ENCODE measurements at places on chromosomes 2 and 18.

DNA sequence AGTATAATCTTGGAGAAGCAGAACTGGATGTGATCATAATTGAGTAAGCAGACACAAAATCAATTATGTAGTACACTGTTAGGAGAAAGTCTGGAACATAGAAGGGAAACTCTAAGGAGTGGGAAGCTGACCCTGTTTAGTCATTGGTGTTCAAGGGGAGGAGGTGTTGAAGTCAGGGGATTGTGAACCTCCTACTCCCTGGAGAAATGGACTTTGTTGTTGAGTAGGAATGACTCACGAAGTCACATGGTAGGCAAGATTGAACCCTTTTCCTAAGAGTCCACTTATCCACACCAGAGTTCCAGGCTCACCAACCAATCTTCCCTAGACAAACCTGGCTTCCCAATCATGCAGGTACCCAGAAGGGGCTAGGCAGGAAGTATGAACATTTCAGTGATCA is 81.0 kb upstream of the BCL11A start:
- DNase-seq: no peak

GRCh38 chr2:238228700-238229099 is 11.1 kb downstream of the HES6 start:
- DNase-seq: no peak

DNA sequence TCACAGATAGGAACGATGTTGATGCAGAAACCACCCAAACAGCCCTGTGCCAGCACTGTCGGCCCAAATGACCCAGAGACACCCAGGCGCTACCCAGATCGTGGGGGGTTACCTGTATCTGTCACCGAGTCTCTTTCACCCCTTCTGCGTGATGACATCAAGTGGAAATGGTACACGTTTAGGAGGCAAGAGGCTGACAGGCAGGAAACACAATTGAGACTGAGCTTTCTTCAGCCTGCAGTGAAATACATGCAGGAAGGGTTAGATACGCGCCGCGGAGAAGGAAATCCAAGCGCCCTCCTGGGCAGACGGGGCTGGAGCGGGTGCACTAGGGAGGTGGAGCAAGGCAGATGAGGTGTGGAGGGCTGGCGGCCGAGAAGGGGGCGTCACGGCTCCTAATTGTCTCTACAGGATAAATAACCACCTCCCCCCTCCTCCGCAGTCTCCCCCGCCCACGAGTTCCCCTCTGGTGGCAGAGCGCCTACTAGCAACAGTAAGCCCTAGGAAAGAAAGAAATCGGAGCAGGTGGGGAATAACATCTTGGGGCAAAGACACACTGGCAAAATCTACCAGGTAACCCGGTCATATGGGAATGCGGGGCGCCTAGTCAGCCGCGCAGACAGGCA is at the start of gene RNF152:
Gene RNF152, minus strand, starts transcription at position 325 of the 626 bp plus-strand sequence. CDS start 76,544 bp downstream, outside the sequence.
- peak; percentile 13 for DNase-seq

DNA sequence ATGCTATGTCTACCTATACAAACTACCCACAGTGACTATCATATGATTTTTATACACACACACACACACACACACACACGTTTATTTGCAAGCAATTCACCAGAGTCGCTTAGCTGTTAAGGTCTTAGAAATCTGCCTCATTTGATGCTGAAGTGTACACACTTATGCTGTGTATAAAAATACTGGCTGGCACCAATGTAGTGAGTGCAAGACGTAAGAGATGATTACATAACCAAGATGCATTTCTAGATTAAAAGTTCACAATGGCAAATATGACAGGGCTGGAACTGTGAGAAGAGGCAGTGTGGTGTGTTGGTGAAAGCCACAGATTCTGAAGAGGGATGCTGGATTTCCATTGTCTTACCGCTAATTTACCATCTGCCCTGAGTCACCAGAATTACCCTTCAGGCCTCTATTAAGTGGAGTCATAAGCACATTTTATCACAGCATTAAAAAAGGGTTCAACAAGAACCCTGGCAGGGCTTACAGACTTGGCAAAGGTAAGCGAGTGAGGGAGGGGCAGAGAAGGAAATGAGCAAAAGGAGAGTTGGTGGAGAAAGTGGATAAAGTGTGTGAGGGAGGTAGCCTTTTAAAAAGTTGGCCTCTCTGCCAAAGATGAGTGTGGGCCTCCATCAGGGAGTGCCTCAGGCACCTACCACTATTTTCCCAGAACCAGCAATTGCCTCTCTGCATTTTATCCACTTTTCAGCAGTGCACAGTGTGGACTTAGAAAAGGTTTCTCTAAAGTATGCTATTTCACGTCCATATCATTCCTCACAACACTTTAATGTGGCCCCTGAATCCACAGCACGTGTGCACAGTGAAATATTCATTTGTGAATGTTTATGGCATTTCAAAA is 21.5 kb downstream of the MEIS1 start:
- no peak for DNase-seq

DNA sequence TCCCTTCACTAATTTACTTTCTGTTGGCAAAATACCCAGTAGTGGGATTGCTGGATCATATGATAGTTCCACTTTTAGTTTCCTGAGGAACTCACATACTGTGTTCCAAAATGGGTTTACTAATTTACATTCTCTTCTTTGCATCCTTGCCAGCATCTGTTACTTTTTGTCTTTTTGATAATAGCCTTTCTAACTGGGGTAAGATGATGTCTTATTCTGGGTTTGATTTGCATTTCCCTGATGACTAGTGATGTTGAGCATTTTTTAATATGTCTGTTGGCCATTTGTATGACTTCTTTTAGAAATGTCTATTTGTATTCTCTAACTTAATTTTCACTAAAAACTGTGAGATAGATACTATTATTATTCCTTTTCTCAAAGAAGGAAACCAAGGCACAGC is 411.7 kb downstream of the SOCS6 start:
- no peak for DNase-seq

DNA sequence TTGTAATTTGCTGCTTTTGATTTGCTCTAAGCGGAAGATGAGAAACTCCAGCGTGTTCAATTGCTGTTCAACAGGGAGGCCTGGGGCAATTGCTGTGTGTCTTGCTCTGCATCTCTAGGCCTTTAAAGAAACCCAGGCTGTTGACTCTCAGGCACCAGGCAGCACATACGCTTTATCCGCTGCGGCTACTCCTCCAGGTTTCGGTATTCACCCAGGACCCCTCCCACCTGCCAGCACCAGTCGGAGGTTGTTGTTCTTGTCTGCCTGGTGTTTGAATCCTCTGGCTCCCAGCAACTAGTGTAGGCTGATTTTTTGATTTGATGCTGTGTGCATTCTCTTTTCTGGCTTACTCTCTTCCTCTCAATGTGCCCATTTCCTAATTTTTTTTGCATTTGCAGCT is 383.1 kb downstream of the TSN start:
- no peak for DNase-seq

DNA sequence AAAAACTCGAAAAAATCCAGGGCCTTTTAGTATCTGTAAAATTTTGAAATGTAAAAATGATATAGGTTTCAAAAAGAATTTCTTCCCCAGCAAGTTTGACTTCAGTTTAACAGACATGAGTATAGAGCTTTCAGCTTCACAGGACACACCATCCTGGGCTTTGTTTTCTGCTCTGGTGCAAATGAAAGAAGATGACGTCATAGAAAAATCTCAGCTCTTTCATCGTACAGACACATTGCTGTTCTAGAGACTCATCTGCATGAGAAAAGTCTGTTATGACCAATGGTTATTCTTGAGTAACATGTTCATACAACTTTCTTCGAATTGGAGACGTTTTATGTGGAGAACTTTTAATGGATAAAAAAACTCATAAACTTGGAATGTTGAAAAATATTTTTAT is 111.7 kb upstream of the DYNAP start:
- no peak for DNase-seq

DNA sequence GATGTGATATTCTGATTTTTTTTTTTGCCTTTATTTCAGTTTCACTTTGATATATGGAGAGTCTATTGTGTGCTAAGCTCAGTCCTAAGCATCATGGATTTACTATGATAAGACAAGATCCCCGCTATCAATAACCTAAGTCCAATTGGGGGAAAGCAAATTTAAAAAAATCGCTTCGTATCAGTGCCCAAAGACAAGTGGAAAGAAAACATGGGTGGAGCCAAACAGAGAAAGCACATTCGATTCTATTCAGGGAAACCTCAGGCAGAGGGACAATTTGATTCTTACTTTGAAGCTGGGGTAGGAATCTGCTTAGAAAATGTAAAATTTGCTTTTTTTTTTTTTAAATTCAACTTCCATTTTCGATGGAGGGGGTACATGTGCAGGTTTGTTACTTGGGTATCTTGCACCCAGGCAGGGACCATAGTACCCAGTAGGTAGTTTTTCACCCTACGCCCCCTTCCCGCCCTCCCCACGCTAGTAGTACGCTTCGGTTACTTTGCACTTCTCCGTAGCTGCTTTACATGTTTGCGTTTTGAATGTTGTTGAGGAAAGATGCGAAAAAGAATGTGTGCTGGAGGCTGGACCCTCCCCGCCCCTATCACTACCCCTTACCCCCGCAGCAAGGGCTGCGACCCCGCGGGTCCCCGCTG is 12.4 kb downstream of the KIF5C start:
- DNase-seq: no peak

GRCh38 chr2:222751821-222752719 is 80.6 kb downstream of the MOGAT1 start:
- DNase-seq: no peak

- no peak for DNase-seq
These were observed 93.6 kb downstream of the ASAP2 start for GRCh38 chr2:9300214-9300613.

DNA sequence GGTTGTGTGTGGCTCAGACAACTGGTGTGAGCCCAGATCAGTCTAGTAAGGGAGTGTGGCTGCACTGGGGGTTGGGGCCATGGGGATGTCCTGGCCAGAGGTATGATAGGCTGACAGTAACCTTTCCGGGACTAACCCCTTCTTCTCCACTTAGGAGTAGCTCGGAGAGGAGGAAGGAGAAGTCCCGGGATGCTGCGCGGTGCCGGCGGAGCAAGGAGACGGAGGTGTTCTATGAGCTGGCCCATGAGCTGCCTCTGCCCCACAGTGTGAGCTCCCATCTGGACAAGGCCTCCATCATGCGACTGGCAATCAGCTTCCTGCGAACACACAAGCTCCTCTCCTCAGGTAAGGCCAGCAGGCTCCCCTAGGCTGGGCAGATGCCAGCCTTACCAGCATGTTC is 49.5 kb downstream of the EPAS1 start:
- DNase-seq: no peak

DNA sequence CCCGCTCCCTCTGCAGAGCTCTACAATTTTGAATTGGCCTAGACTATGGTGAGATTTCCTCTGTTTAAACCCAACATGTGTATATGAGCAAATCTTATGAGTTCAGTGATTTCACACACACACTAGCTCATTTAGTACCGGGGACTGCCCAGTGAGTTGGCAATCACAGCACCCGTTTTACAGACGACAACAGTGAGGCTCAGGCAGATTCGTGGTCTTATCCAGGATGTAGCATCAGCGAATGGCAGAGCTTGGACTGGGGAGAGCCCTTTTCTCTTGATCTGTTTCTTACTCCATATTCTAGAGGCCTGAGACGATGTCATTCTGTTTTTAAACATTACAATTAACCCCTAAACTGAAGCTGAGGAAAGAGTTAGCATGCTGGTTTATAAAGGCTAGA is 419.9 kb downstream of the NBAS start:
- no peak for DNase-seq

DNA sequence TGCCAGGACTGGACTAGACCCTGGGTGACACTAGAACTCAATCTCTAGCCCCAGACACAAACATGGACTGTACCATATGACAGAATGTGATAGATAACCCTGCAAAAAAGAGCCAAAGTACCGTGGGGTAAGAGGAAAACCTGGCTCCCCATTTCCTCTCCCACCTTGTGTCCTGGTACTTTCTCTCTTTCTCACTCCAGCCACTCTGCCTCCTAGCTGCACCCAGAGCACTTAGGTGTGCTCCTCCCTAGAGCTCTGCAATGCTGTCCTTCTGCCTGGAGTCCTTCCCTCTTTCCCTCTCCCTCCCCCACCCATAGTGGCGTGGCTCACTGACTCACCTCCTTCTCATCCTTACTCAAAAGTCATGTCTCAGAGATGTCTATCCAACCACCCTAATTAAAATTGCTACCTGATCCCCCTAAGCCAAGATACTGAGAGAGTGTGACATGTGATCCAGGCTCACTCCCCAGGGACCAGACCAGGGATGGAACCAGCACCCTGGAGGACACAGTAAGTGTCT is 171.3 kb downstream of the LOXHD1 start:
- no peak for DNase-seq

DNA sequence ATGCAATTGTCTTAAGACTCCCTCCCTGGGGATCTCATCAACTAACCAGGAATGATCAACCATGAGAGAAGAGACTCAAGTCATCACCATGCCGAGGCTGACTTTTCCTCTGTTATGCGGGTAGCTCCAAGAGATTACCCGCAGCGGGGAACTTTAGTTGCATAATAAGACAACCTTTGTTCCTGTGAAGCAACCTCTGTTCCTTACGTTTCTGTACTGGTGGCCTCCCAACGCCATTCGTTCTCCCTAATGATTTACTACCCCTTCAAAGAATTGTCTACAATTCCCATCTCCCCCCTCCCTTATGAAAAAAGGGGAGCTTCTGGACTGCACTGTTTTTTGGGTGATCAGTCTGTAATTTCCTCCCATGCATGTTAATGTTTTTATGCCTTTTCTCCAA is 66.1 kb upstream of the LRPPRC start:
- DNase-seq: no peak

- DNase-seq: no peak
These were observed 73.7 kb downstream of the RBMS1 start for GRCh38 chr2:160419776-160420505.

DNA sequence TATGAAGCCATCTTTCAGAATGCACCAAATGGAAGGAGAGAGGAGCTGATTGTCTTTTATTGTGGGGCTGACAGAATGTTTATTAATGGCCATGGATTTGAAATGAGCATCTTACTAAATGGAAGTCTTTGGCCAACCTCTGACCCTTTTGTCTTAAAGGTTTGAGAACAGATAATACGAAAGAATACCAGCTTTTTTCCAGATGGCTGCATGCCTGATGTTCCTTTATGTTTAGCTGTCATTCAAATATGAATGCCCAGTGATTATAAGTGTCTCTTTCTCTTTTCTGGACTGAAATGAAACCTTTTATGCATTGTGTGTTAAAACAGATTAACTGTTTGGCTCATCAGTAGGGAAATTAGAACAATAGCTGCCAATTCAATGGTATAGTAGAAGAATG is 46.0 kb downstream of the PARD3B start:
- DNase-seq: no peak

GRCh38 chr2:98730707-98731040 is 258 bp downstream of the MGAT4A start:
- peak; percentile 43 for DNase-seq

DNA sequence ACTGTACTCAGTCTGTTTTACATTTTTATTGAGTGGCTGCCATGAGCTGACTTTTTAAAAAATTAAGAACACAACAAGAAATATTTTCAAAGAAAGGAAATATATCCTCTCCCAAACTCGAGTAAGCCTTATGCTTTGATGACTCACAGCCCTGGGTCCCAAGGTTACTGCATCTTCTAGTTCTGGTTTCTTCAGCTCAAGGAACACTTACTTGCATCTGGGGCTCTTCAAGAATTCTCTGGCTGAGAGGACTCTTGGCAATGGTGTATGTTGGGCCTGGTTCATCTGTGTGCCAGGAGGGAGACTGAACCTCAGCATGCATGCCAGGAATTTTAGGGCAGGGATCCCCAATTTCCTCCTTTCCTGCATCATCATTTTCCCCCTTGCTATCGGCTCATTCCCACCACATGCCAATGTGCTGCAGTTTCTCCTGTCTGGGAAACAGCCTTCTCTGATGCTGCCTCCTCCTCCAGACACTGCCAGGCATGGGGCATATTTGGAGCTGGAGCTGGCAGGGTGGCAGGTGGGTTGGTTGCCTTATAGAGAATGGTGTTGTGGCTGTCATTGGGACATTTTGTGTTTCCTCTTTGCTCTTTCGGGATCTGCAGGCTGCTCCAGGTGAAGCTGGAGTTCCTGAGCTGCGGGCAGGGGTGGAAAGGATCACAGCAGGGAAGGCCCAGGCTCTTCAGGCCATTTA is 192.2 kb upstream of the HS6ST1 start:
- no peak for DNase-seq

Data from activated CD4-positive, alpha-beta T cell treated with anti-CD3 and anti-CD28 coated beads, Interleukin-2, amount 50 U/mL, for 24 hours (primary cell).